ENCODE measurements at places on chromosomes 1 and 21. TPM values are rescaled to one million over a fixed set of nuclear protein-coding genes. Genes with fewer than 3 reads are reported as not detected.

Gene TRIM33
- 36.3 TPM for total RNA-seq

Gene APCS
- not detected for total RNA-seq

Gene KCNK1
- total RNA-seq: 2.6 TPM

Gene PLPPR5
- not detected for total RNA-seq

GRCh38 chr1:245361065-245361464 lies 206.3 kb downstream of the KIF26B start:
- DNase-seq: no peak

Gene C1orf216
- 19.9 TPM for total RNA-seq

DNA sequence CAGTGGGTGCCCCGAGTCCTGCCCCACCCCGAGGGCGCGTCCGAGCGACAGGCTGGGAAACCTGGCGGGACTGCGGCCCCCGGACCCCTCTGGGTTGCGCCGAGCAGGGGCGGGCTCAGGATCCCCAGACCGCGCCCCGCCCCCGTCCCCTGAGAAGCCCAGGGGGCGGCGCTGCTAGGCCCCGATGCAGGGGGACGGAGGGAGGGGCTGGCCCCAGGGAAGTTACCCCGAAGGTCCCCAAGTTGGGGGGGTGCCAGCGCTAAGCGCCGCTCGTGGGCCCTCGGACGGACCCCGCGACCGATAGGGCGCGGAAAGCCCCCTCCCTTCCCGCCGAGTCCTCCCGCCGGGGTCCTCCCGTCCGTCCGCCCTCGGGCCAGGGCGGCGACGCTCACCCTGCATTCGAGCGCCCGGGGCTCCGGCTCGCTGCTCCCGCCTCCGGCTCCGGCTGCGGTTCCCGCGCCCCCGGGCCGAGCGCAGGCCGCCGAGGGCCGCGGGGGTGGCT lies 414 bp downstream of the GPR153 start:
- peak; percentile 27 for DNase-seq

GRCh38 chr1:187551061-187551460 lies 722.3 kb downstream of the PLA2G4A start:
- no peak for DNase-seq

DNA sequence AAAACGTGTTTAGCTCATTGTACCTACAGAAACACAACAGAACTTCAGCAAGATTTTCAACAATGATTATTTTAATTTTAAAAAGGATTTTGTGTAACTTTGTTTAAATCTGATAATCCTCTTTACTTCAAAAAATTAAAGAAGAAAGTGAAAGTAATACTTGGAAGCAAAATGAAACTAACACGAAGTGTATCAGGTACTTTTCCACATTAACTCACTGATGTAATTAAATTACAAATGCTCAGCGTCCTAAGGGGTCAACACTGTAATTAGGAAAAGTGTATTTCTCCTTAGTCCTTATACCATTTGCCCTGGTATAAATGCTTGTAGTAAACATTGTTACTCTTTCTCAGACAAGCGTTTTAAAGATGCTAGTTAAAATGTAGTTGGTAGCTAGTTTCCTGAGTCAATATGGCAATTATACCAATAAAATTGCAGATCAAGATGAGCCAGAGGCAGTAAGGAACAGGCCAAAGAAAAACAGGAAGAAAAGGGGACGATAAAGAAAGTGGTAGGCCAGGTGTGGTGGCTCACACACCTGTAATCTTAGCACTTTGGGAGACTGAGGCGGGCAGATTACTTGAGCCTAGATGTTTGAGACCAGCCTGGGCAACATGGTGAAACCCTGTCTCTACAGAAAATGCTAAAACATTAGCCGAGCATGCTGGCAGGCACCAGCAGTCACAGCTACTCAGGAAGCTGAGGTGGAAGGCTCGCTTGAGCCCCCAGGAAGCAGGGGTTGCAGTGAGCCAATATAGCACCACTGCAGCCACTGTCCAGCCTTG lies 553.0 kb downstream of the SMYD3 start:
- peak; percentile 70 for DNase-seq

Gene C1orf94
- total RNA-seq: not detected

DNA sequence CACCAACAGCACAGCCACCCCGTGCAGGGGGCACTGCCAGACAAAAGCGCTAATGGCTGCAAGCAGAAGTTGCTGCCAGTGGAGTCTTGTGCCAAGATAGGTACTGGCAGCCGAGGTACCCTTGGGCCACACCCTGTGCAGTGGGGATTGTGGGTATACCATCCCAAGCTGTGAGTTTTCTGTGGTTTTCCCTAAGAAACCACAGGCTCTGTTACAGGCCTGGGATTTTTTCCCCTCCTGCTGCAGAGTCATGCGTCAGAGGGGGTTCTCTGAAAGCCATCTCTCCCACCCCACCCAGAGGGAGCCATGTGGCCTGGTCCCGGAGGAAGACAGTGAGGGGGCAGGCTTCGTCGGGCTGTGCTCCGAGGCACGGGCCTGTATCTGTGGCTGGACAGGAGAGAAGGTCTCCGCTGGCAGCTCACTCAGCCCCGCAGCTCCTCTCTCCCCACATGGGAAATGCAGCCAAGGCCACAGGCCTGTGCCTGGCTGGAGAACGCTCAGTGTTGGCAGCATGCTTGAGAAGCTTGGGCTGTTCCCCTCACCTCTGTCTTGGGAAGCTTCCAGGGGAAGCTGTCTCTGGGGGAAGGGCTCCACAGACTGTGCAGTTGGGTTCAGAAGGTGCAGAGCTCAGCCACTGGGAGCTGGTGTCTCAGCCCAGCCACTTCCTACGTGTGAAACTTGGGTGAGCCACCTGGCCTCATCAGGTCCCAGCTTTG lies 42.5 kb downstream of the NEK2 start:
- DNase-seq: peak; percentile 83

Gene SH3BGR
- 2.2 TPM for total RNA-seq

GRCh38 chr1:185585770-185586169 lies 148.4 kb upstream of the HMCN1 start:
- no peak for DNase-seq

DNA sequence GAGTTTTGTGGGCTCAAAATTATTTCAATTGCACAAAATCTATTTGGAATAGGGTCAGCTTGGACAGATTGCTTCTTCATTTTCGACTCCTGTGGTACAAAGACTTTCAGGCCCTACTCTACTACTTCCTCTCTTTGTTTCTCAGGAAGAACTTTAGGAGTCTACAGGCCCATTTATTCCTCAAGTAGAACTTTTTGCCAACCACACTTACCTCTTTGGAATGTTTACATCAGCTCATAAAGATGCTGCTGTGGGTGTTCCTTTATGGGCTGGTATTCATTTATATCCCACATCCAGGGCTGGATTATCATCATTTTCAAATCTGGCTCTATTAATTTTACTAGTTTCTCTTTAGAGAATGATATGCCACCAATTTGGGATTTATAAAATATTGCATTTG lies 46.3 kb upstream of the TNFSF18 start:
- no peak for DNase-seq

DNA sequence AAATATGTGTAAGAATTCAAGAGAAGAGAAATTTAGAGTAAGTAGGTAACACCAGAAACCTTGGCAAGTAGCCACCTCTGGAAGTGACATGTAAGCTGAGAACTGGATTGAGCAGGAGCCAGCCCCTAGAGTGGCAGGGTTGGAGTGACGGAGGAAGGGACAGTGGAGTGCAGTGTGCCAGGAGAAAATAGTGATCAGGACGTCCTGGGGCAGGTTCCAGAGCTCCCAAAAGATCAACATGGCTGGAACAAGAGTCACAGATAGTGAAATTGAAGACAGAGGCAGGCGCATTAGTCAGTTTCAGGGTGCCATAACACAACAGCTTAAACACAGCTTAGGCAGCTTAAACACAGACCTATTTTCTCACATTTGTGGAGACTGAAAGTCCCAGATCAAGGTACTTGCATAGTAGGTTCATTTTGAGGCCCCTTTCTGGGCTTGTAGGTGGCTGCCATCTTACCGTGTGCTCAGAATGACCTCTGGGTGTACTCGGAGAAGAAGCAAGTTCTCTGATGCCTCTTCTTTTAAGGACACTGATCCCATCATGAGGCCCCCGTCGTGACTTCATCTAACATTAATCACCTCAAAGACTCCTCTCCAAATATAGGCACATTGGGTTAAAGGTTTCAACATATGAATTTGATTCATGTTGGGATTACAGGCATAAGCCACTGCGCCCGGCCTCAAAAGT lies 37.2 kb downstream of the GNPAT start:
- DNase-seq: no peak

Gene SNAP47
- total RNA-seq: 58.3 TPM

Gene GREM2
- total RNA-seq: 1.3 TPM

Gene MROH9
- under 0.01 TPM for total RNA-seq

GRCh38 chr1:66237722-66238479 lies 296.1 kb upstream of the SGIP1 start:
- DNase-seq: no peak

GRCh38 chr21:31730712-31731055 lies 1.2 kb downstream of the SCAF4 start:
- no peak for DNase-seq

- DNase-seq: peak; percentile 81
Observed at GRCh38 chr1:59994302-59995198, 68.0 kb upstream of the CYP2J2 start.

DNA sequence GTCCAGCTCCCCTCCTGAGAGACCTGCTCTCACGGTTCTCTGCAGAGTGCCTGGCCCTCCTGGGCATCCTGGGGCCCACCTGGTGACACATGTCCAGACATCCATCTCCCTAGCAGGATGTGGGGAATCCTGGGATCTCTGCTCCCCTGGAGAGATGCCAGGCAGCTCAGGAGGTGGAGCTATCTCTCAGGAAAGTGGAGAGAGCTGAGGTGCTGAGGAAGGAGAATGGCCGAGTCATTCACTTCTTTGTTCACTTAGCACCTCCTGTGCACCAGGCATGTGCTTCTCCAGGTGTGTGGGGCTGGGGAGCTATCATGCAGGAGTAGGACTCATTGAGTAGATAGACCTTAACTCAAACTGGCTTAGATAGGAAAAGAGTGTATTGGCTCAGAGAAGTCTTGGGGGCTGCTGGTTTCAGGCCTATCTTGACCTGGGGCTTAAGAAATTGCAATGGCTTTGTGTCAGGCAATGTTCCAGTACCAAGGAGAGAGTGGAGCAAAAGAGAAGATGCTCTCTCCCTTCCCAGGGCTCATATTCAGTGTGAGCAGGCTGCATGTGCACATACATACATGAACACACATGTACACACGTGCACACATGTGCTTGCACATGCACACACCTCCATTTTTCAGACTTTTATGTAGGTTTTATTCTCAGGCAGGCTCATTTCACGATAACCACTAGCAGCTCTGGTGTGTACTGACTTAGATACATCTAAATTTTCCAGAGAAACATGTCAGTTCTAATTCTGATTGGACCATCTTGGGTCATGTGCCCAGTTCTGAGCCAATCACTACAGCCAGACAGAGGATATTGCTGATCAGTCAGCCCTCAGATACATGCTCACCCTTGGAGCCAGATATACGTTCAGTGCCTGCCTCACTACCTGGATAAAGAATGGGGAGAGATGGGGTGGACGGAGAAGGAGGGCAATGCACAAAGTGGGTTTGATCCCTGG lies 437.6 kb downstream of the PTPRU start:
- no peak for DNase-seq

Gene NBPF20
- total RNA-seq: 2.6 TPM

- no peak for DNase-seq
Observed at GRCh38 chr1:6996371-6996770, 211.1 kb downstream of the CAMTA1 start.

Gene ETS2
- total RNA-seq: 36.7 TPM
